ENCODE measurements at places on chromosomes 3 and 15. TPM values are rescaled to one million over a fixed set of nuclear protein-coding genes. Genes with fewer than 3 reads are reported as not detected.

Gene ZNF609
- 40.5 TPM for total RNA-seq

Gene PIK3CA
- 23.9 TPM for total RNA-seq

Gene SPESP1
- total RNA-seq, result not detected

Gene TTLL13
- 1.3 TPM for total RNA-seq

Gene KLHL6
- total RNA-seq, result 27.8 TPM

Gene PLAAT1
- not detected for total RNA-seq

Gene OR5K2
- total RNA-seq, result not detected

Gene TF
- total RNA-seq, result 0.05 TPM

Gene VILL
- 15.1 TPM for total RNA-seq

Gene NAALADL2
- 0.39 TPM for total RNA-seq

Gene POC1A
- 31.7 TPM for total RNA-seq

Gene ITIH3
- total RNA-seq, result not detected

Gene NTRK3
- not detected for total RNA-seq

Gene ALS2CL
- total RNA-seq, result 1.4 TPM

Gene GALNT15
- total RNA-seq, result not detected

Gene SAXO2
- total RNA-seq, result 2.0 TPM

Gene CX3CR1
- total RNA-seq, result 0.42 TPM

Gene GPR160
- 5.0 TPM for total RNA-seq

Gene AP2M1
- total RNA-seq, result 231 TPM

Gene MBD4
- total RNA-seq, result 50.1 TPM

Gene GOLGA8G
- total RNA-seq, result not detected

Gene PAK6
- 1.2 TPM for total RNA-seq

Gene ACP3
- total RNA-seq, result not detected

Gene TOPAZ1
- total RNA-seq, result not detected

Gene IQCF6
- not detected for total RNA-seq

Gene SCN11A
- not detected for total RNA-seq

Gene ONECUT1
- not detected for total RNA-seq

Gene RETNLB
- not detected for total RNA-seq

Gene MESP2
- total RNA-seq, result not detected

Gene ZNF280D
- 21.0 TPM for total RNA-seq

Gene DPPA2
- total RNA-seq, result not detected

Gene DBR1
- 21.8 TPM for total RNA-seq

Gene KCNMB3
- 1.2 TPM for total RNA-seq

Gene ZPLD1
- total RNA-seq, result not detected

Gene ACTL6A
- 88.3 TPM for total RNA-seq

Gene CDC25A
- 31.3 TPM for total RNA-seq

Gene TMEM212
- not detected for total RNA-seq

Gene CPNE9
- not detected for total RNA-seq

Gene CAMKV
- not detected for total RNA-seq

Gene ADPRH
- 3.2 TPM for total RNA-seq

Gene SEC62
- total RNA-seq, result 49.9 TPM

Gene PSMD2
- 207 TPM for total RNA-seq

Gene UPK1B
- not detected for total RNA-seq

Gene CSPG4
- not detected for total RNA-seq

Gene PLSCR2
- total RNA-seq, result not detected

Gene CNTN4
- not detected for total RNA-seq

Gene CCRL2
- total RNA-seq, result 10.1 TPM

Gene LYZL4
- total RNA-seq, result not detected

Gene GPR62
- not detected for total RNA-seq

Gene TCAIM
- 21.8 TPM for total RNA-seq

Gene ENTPD3
- total RNA-seq, result not detected

Gene ZIC4
- not detected for total RNA-seq

Gene ALDH1A2
- not detected for total RNA-seq

Gene C3orf20
- 0.10 TPM for total RNA-seq

Gene CNBP
- 263 TPM for total RNA-seq

Gene SV2B
- total RNA-seq, result not detected

Gene THAP10
- total RNA-seq, result not detected

Gene MAGI1
- not detected for total RNA-seq

Gene WDR5B
- total RNA-seq, result 5.1 TPM

Gene MST1R
- 3.2 TPM for total RNA-seq

Measured in activated CD8-positive, alpha-beta T cell treated with anti-CD3 and anti-CD28 coated beads, Interleukin-2, amount 10 ng/mL, durations not matched to agents 7 days and 5 days (primary cell).